Erythroblast (primary cell): ENCODE measurements at places on chromosomes 4 and X.

DNA sequence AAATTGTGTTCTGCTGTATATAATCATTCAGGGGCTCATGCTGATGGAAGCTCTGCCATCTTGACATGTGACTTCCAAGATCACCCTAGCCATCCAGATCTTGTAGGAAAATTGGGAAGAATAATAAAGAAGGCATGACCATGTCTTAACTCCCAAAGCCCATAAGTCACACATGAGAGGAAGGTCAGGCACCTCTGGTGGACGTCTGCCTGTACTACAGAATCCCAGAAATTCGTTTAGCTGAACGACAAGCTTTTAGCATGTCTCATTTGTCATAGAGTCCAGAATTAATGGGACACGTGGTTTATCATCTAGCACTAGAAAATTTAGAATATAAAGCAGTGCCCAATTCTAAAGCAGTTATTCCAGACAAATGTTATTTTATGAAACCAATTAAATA lies 212.7 kb downstream of the CENPC start:
- peak; percentile 37 for DNase-seq

GRCh38 chr4:172514011-172514410 lies 654.6 kb upstream of the GALNT7 start:
- no peak for DNase-seq

- no peak for DNase-seq
Measured at GRCh38 chr4:180422989-180423711, 1820.1 kb upstream of the TENM3 start.

DNA sequence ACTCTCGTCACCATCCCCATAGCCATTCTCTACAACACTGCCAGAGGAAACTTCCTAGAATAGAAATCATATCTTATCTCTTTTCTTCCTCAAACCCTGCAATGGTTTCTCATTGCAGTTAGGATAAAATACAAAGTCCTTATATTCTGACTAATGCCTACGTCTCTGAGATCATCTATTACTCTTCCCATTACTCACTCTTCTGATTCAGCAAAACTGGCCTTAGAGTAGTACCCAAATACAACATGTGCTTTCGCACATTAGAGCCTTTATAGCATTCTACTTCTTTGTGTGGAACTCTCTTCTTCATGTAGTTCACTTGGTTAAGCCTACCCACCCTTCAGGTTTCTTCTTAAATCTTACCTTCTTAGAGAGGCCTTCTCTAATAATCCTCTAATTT lies 28.0 kb downstream of the LHFPL1 start:
- DNase-seq = no peak

DNA sequence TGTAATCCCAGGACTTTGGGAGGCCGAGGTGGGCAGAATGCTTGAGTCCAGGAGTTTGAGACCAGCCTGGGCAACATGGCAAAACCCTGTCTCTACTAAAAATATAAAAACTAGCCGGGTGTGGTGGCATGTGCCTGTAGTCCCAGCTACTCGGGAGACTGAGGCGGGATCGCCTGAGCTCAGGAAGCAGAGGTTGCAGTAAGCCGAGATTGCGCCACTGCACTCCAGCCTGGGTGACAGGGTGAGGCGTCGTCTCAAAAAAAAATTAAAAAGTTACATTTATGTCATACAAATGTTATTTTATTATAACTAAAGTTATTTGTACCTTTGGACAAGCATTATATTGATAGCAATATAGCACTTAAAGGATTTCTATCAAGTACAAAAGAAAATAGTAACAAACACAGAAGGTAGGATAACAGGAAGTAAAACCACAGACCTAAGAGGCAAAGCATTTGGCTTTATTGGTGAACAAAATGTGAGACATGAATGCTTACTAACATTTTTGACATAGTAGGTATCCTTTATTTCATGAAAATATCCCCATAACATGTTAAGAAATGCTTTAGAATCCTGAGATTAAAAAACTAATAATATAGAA lies 51.5 kb downstream of the TMEM165 start:
- no peak for DNase-seq

GRCh38 chr4:151540728-151541388 lies 131.9 kb downstream of the FHIP1A start:
- DNase-seq = no peak
